Stimulated activated CD4-positive, alpha-beta T cell treated with anti-CD3 and anti-CD28 coated beads, Interleukin-1b, Interleukin-23, amount 100 ng/mL, for 1 hour (primary cell): ENCODE measurements at places on chromosomes 5 and 9.

- no peak for DNase-seq
Measured at GRCh38 chr9:92966518-92966800, 19.1 kb downstream of the FGD3 start.

- DNase-seq, result no peak
Measured at GRCh38 chr5:32839106-32839505, 128.0 kb downstream of the NPR3 start.

- no peak for DNase-seq
Measured at GRCh38 chr5:82597437-82597836, 319.3 kb upstream of the RPS23 start.

- DNase-seq, result no peak
Measured at GRCh38 chr5:93100428-93100827, 480.6 kb downstream of the NR2F1-AS1 start.

GRCh38 chr5:64140018-64140417, 25.6 kb upstream of the RNF180 start:
- no peak for DNase-seq

GRCh38 chr5:27437594-27438200, 399.3 kb upstream of the CDH9 start:
- no peak for DNase-seq
